ENCODE measurements at places on chromosomes 1 and 21. TPM values are rescaled to one million over a fixed set of nuclear protein-coding genes. Genes with fewer than 3 reads are reported as not detected.

- DNase-seq: no peak
Observed at GRCh38 chr1:97334454-97334853, 586.4 kb downstream of the DPYD start.

- no peak for DNase-seq
Observed at GRCh38 chr1:67339623-67340343, 32.1 kb downstream of the IL12RB2 start.

Gene AQP10
- not detected for total RNA-seq

- no peak for DNase-seq
Observed at GRCh38 chr1:9900142-9901043, 9.7 kb downstream of the CTNNBIP1 start.

- DNase-seq: no peak
Observed at GRCh38 chr1:109826446-109826845, 62.7 kb upstream of the EPS8L3 start.

Gene ZNF670
- total RNA-seq: 6.7 TPM

- no peak for DNase-seq
Observed at GRCh38 chr1:87084244-87084836, 169.9 kb downstream of the HS2ST1 start.

GRCh38 chr1:26031611-26032220 is 10.1 kb downstream of the EXTL1 start:
- no peak for DNase-seq

DNA sequence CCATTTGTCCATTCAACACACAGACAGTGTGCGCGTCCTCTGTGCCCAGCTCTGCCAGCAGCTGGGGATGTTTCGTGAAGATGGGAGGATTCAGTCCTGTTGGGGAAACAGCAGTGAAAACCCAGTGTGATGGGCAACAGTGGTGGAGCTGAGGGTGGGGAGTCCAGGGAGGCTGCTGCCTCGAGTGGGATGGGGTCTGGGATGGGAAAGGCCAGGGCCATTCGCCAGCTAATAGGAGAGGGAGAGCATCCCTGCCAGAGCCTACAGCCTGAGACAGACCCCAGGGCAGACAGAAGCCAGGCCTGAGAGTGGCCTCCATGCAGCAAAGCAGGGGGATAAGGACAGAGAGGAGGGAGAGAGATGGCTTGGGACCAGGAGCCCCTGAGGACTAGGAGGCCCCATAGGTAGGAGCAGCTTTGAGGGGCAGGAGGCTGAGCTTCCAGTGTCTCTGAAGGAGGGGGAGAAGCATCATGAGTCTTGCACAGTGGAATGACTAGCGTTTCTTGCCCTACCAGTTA is 252.6 kb downstream of the NPHP4 start:
- DNase-seq: peak; percentile 37

Gene RGSL1
- total RNA-seq: not detected

Gene CELA3A
- not detected for total RNA-seq

Gene TSPEAR
- not detected for total RNA-seq

Gene TRPM2
- 1.6 TPM for total RNA-seq

GRCh38 chr1:228141226-228142044 is 1.4 kb downstream of the GUK1 start:
- DNase-seq: peak; percentile 77

DNA sequence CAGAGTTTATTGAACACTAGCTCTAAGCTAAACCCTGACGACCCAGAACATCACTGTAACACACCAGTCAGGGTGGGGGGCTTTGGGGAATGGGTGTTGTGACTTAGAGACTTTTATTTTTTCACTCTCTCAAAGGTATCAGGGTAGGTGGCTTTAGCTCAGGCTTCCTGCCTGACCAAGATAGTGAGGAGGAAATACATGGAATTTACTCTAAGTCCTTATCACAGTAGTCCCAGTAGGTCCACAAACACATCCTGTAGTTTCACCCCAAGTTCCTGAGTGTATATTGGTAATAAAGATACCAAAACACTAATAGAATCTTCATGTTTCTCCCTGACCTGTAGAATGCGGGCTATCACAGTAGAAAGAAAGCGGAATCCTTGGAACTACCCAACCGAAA is 15.1 kb downstream of the GJA5 start:
- no peak for DNase-seq

DNA sequence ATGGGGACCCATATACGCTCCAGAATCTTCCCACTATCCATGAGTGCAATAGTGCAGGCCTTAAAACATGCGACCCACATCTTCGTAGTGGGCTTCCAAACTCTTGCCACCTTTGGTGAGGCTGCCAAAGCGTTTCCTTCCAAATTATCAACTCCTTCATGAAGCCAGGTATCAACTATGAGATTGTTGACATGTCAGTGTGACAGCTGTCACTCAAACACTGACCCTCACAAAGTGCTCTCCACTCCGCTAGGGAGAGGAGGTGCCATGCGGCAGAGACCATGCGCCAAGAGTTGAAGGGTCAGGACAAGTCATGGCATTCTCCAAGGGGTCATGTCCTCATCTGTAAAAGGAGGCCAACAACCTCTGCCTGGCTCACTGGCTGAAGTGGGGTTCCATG is 103.3 kb downstream of the SUSD4 start:
- no peak for DNase-seq

Gene ADAMTS4
- total RNA-seq: 8.3 TPM

GRCh38 chr21:42362700-42363099 is 3.6 kb downstream of the TFF1 start:
- DNase-seq: no peak

Gene EDN2
- not detected for total RNA-seq

DNA sequence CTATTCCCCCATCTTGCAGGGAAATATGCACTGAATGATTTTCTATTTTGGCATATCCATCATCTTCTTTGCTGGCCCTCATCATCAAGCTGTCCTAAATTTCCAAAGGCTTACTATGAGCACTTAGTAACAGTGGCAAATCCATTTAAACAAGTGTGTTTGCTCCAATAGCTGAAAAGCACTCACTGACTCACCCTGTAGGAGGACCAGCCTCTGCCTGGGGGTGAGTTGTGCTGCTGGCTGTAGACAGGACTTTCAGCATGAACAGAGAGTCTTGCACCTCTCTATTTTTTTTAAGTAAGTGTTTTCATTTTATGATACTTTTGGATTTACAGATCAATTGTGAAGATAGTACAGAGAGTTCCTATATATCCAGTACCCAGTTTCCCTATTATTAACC is 97.3 kb downstream of the SLC35F3 start:
- no peak for DNase-seq

Gene FMO4
- total RNA-seq: 3.2 TPM

Gene PPIAL4G
- total RNA-seq: 0.14 TPM

DNA sequence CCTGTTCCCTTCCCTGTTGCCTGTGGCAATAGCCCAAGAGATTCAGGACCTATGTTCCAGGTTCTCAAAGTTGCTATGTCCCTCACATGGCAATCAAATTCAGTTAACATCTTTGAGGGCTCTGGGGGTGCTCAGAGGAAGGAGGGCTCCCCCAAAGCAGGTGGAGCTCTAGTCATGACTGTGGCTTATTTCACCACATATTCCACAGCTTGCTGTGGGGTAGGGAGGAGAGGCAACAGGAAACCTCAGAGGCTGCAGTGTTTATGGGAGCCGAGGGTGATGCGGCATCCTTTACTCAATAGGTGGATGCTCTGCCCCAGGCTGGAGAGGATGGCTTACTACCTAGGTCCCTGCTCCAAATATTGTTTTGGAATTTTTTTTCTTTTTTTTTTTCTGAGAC is 1.2 kb upstream of the MKNK1 start:
- DNase-seq: no peak

GRCh38 chr21:44848821-44849521 is 24.5 kb downstream of the PTTG1IP start:
- no peak for DNase-seq

DNA sequence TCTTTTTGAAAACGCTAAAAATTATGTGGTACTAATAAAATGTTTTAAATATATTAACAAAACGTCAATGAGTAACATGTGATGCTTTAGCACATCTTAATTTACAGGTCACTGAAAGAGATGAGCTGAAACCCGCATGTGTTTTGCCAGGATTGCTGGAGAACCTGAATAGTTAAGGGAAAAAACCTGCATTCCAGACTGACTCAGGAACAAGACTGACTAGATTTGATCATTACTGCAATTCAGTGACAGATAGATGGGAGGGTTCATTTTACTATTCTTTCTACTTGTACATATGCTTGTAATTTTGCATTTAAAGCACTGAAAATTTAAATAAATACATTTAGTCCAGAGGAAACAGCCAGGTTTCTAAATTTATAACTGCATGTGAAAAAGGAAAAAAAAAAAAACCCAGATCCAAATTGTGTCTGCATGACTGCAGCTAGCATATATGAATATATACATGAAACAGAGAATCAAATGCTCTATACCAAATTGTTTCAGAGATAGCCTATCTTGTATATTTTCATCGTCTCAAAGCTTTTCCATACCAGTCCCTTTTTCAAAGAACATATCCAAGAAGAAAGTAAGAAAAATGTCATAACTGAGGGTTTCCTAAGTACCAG is 71.7 kb downstream of the APP start:
- no peak for DNase-seq

Gene ST6GALNAC3
- total RNA-seq: 1.9 TPM

GRCh38 chr1:210905365-210905904 is 228.5 kb downstream of the KCNH1 start:
- DNase-seq: no peak

- no peak for DNase-seq
Observed at GRCh38 chr1:57296726-57297250, 127.1 kb downstream of the DAB1 start.

DNA sequence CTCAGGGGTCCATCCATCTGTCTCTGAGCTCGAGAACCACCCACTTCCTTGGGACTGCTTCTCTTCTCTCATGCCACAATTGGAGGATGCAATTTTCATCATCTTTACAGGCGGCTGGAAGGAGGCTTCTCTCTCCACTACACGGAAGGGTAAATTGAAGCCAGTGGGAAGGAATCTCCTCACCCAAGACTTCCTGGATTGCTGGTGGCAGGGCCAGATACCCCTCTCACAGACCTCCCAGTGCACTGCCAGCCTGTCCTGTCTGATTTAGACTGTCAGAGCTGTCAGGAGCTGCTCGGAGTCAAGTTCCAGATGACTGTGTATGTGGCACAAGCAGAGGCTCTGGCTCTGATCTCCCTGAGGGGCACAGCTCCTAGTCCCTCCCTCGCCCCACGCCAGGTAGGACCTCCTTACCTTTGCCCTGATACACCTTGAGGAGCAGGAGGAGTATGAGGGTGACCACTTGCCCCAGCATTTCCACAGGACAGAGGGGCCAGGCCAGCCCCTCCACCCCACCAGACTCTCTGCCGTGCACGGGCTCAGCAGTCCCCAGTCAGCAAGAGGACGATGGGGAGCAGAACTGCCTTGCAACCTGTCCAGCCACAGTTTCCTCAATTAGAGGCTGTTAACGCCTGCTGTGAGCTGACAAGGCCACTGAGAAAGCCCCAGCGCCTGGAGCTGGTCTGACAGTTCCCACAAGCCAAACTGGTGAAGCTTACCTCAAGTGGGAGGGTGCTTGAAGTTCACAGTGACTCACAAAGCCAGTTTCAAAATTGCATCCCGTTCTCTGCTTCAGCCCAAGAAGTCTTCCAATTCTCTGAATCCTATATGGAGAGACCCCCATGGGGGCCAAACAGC is at the start of gene CD244:
Gene CD244 (minus strand): TSS at position 685 of the 858 bp plus-strand sequence. CDS start 210 bp downstream, at position 475.
- DNase-seq: no peak

Gene ADORA3
- 11.7 TPM for total RNA-seq

- DNase-seq: no peak
Observed at GRCh38 chr21:43283136-43283924, 114.5 kb downstream of the CRYAA start.

Gene PAQR6
- 7.7 TPM for total RNA-seq

- DNase-seq: no peak
Observed at GRCh38 chr21:31366825-31367224, 22.8 kb upstream of the TIAM1 start.

GRCh38 chr1:30600706-30601105 is 122.7 kb downstream of the MATN1 start:
- DNase-seq: no peak

DNA sequence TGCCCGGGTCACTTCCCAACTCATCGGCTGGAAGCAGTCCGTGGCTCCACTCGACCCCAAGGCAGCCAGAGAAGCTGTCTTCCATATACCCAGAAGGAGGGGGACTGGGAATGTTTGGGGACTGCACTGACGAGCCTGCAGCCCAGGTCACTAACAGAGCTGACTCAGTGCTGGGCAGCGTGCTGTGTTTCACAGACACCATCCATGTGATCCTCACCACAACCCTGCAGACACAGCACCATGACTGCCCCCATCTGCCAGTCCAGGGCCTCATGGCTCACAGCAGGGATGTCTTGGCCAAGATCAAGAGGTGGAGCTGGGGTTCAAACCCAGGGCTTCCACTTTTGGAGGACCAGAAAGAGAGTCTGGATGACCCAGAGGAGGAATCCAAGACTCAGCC is 67.9 kb downstream of the KLHDC7A start:
- DNase-seq: no peak

Gene WLS
- total RNA-seq: 188 TPM

GRCh38 chr1:64896551-64896950 is 69.8 kb downstream of the JAK1 start:
- no peak for DNase-seq

DNA sequence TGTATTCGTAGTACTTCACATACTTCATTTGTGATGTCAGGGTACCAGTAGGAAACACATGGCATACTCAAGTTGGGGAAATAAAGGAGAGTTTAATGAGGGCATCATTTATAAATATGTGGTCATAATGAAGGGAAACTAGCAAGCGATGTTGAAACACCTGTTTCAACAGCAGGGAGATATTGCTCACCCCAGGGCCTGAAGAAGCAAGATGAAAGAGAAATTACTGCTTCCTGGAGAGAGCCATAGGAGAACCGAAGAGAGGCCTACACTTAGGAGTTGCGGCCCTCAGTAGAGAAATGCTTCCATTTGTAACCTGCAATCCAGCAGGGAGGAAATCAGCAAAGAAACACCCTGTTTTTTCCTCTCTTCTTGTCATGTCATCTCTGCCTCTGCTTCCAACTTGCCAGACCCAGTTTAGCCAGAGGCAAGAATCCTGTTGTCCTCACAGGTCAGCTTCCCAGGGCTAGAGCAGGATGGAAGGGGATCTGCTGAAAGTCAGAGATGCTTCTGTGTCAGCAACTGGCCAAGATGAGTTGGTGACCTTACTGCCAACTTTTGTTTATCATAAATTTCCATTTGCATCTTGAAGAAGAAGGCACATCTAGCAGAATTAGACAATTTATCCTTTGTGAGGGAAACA is 67.6 kb upstream of the TSPAN2 start:
- DNase-seq: no peak

Gene ZNF692
- total RNA-seq: 23.5 TPM

DNA sequence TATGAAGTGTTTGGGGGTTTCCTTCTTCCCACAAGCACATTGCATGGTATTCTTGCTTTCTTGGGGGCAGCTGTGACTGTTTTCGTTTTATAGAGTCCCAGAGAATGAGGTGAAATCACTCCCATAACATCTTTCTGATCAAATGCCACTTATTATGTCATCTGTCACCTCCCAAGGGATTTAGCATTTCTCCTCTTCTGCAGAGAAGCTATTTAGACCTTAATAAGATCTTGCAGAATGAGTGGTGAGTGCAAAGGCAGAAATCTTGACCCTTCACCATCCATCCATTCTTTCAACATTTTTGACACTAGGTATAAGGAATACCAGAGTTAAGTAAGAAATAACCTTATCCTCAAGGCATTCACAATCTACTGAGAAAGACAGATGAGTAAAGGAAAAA is 318.6 kb upstream of the POU3F1 start:
- no peak for DNase-seq

Gene ZMYND12
- 0.54 TPM for total RNA-seq

All from sigmoid colon (tissue), 7 donors.